ENCODE measurements at places on chromosomes 2 and 18.

- DNase-seq = no peak
Observed at GRCh38 chr18:53950545-53950944, 273.9 kb downstream of the MBD2 start.

DNA sequence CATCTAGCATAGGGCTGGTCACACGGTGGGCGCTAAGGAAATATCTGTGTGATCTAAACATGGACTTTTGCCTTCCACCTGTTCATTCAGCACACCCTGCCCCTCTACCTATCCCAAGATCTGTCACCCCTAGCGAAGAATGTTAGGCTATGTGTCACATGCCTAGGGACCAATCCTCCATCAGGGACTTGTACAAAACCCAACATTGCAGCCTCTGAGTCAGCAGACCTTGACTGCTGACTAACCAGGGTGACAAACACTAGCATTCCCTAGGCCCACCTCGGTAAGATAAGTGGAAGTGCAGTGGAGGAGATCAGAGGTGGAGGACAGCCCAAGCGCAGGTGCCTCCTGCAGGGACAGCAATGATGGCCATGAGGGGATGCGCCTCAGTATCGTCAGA is 99.2 kb downstream of the SOX11 start:
- no peak for DNase-seq

- peak; percentile 15 for DNase-seq
Observed at GRCh38 chr18:56148373-56148772, 490.0 kb downstream of the TXNL1 start.

- DNase-seq = no peak
Observed at GRCh38 chr2:187058198-187058597, 209.2 kb upstream of the ZSWIM2 start.

- no peak for DNase-seq
Observed at GRCh38 chr2:172408143-172408766, 19.1 kb upstream of the ITGA6 start.

DNA sequence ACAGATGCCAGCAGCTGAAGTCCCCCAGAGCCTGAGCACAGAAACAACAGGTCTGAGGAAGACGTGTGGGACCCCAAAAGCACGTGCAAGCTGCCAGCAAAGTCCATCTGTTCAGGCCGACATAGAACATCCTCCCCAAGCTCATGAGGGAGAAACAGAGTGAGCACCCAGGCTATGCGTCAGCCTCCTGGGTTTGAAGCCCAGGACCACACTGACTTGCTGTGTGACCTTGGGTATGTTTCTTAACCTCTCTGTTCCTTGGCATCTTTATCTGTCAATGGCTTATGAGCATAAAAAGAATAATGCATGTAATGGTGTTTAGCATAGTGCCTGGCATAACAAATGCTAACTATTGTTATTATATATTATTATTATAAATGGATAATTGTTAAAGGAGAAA is 40.3 kb downstream of the COL4A4 start:
- DNase-seq = no peak

- no peak for DNase-seq
Observed at GRCh38 chr18:78820161-78820834, 159.3 kb upstream of the SALL3 start.

DNA sequence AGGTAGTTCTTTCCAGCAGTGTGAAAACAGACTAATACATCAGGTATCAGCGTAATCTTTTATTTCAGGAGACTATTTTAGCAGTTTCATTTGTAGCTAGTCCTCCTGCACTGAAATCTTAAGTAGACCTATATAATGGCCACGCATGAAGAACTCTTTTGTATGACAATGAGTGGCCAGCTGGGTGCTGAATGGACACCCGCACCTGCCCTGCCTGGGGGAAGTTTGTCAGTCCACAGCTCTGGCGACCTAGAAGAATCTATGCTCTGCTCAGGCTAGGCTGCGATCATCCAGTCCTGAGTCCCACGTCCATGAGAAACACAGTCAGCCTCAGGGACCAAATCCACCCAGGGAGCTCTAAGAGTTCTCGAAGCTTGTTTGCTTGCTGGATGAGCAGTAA is 709.2 kb upstream of the ID2 start:
- no peak for DNase-seq

GRCh38 chr2:152166633-152167032 is 8.9 kb downstream of the STAM2 start:
- DNase-seq = no peak

- no peak for DNase-seq
Observed at GRCh38 chr18:3046216-3046808, 33.4 kb upstream of the LPIN2 start.

DNA sequence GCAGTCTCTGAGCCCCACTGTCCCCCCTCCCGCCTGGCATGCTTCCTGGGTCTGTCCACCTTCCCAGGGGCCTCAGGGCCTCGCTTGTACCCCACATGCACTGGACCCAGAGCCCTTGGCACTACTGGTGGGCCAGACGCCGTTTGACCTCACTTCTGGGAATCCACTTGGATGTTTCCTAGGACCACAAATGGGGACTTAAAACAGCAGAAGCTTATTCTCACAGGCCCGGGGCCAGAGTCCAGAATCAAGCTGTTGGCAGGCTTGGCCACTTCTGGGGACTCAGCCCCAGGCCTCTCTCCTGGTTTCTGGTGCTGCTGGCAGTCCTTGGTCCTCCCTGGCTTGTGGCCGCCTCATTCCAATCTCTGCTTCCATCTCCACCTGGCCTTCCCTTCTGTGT is 19.6 kb downstream of the ANO7 start:
- no peak for DNase-seq

DNA sequence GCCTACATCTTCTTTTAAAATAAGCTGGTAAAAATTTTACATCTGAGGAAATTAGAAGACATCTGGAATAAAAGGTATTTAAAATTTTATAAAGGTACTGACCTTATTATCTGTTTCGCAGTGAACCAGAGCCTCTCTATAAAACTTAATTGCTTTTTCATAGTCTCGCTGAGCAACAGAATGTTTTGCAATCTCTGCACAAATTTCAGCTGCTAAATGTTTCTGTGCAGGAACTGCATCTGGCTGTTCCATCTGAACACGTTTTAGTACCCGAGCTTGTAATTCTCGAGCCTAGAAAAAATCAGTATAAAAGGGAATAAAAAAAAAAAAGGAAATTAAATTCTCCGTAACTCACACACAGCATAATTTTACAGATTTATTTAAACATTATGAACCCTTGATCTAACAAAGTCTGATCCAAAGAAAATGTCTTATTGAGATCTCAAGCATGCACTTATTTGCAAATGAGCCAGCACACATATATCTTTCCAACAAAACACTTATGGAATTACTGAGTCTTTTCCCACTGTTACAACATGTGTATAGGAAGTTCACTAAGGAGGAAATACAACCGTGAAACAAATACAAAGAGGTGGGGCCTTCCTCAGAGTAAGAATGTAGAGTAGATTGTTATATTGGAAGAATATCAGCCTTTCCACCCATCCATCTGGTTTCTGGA is 51.8 kb downstream of the TTC21B start:
- no peak for DNase-seq

GRCh38 chr2:23824777-23825212 is 102.1 kb downstream of the ATAD2B start:
- no peak for DNase-seq

GRCh38 chr2:134217924-134218323 is 35.9 kb upstream of the MGAT5 start:
- DNase-seq = no peak

- no peak for DNase-seq
Observed at GRCh38 chr2:127582863-127583861, 47.7 kb downstream of the MYO7B start.

DNA sequence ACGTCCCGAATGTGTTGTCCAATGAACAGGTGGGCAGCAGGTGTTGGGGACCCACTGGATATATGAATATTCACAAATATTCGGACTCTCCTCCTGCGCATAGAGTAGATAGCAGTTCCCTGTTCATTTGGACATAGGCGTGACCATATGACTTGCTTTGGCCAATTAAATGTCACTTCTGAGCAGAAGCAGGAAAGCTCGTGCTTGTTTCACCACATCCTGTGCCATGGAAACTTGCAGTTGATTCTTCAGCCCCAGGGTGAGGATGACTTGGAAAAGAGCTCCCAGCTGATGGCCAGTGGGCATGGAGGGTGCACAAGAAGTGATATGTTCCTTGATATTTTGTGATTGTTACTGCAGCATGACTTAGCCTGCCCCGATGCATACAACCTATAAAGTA is 52.6 kb downstream of the PTPRM start:
- DNase-seq = no peak

DNA sequence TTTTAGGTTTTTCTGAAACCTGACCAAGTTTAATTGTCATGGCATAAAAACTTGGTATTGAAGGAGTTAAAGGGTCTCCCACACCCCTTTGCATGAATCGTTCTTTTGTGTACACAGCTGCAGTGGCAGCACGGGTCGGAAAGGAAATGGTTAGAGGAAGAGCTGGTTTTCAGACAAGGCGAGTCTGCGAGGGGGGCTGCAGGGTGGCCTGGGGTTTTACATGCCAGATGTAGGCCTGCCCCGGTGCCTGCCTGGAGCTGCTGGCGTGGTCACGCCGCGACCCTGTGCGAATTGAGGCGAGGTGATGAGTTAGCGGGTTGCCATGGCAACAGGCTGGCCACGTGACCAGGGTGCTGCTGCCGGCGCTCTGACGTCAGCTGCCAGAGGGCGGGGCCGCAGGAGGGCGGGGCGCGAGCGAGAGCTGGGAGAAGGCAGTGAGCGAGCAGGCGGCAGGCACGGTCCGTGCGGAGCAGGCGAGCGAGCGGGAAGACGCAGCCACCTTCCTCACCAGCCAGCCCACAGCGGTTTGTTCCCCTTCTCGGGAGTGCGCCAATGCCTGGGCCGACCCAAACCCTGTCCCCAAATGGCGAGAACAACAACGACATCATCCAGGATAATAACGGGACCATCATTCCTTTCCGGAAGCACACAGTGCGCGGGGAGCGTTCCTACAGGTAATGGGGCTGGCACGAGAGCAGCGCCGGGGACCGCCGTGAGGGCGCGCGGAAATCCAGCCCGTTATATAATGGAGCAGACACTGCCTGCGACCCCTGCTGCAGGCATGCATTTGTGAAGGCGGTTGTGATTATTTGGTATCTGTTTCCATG is at the start of gene MAPRE2:
MAPRE2 (plus strand) TSS at position 426 of the 827 bp plus-strand sequence; CDS start at position 553, 127 bp downstream.
- peak; percentile 33 for DNase-seq

- no peak for DNase-seq
Observed at GRCh38 chr2:96145036-96145847, at the start of gene DUSP2. DUSP2 (minus strand) TSS chr2:96145440; CDS start chr2:96145354, 86 bp downstream.

GRCh38 chr2:12442476-12442847 is 274.3 kb upstream of the TRIB2 start:
- DNase-seq = no peak

GRCh38 chr2:213187386-213187785 is 36.0 kb upstream of the IKZF2 start:
- DNase-seq = no peak

- DNase-seq = no peak
Observed at GRCh38 chr2:28471214-28471613, 24.6 kb upstream of the PLB1 start.

DNA sequence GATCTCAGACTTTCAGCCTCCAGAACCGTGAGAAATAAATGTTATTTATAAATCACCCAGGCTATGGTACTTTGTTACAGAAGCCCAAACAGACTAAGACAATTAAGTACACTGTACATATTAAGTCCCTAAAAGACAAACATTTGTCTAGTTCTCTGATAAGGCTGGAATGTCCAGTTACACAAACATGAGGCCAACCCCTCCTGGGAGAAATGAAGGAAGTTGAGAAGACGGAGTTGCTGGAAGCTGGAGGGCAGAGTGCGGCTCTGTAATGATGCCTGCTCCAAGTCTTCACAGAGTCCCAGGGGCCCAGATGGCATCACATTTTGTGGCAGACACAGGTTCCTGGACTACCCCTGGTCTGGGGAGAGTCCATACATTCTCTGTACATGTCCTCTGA is 79.2 kb upstream of the ST8SIA3 start:
- no peak for DNase-seq

GRCh38 chr18:46497129-46497528 is 159.9 kb downstream of the LOXHD1 start:
- no peak for DNase-seq

DNA sequence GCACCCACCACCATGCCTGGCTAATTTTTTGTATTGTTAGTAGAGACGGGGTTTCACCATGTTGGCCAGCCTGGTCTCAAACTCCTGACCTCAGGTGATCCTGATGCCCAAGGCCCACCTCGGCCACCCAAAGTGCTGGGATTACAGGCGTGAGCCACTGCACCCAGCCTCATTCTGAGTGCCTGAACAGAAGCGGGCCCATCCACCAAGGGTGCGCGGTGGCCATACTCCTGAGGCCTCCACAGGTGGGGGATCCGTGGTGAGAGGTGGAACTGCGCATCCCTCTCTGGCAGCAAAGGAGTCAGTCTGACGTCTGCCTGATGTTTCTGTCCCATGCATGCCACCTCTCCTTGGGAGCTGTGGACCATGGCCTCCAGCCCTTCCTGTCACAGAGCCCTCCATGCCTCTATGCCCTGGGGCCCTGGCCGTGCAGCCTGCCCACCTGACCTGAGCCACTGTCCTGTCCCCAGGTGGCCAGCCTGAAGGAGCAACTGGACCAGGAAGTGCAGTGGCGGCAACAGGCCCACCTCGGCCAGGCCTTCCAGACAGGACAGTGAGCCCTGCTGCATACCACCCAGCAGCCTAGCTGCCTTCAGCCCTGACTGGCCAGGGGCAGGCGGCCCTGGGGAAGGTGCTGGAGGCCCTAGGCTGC is 7.6 kb upstream of the SNED1 start:
- no peak for DNase-seq

- DNase-seq = no peak
Observed at GRCh38 chr2:55999790-56000189, 76.2 kb upstream of the EFEMP1 start.

GRCh38 chr18:62198259-62198658 is 11.2 kb downstream of the RELCH start:
- no peak for DNase-seq

DNA sequence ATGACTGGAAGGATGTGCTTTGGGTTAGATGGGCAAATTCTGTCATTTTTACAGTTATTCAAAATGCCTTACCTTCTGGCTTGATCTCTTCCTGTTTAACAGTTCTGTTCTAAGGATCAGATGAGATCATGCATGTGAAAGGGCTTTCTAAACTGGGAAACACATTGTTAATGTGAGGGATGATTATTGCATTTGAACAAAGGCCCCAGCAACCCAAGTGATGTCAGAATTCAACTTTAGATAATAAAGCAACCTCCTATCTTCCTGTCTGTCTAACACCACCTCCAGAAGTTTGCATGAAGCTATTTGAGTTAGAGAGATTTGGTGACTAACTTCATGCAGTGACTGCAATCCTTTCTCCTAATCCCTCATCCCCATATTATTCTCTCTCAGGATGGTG is 77.8 kb upstream of the B3GNT2 start:
- no peak for DNase-seq

GRCh38 chr2:45008296-45009129 is 739 bp downstream of the SIX2 start:
- DNase-seq = no peak

GRCh38 chr18:76374330-76375281 is 120.4 kb downstream of the ZNF516 start:
- DNase-seq = no peak

- DNase-seq = no peak
Observed at GRCh38 chr2:48419884-48420511, 110.0 kb upstream of the STON1 start.

All from epithelial cell of proximal tubule (primary cell).